ENCODE measurements at places on chromosomes 5 and 9.
A peak's percentile ranks its signal among the peaks of the same experiment; 100 is the strongest.

GRCh38 chr9:125343518-125344275, 82.1 kb downstream of the GAPVD1 start:
- DNase-seq, result no peak

DNA sequence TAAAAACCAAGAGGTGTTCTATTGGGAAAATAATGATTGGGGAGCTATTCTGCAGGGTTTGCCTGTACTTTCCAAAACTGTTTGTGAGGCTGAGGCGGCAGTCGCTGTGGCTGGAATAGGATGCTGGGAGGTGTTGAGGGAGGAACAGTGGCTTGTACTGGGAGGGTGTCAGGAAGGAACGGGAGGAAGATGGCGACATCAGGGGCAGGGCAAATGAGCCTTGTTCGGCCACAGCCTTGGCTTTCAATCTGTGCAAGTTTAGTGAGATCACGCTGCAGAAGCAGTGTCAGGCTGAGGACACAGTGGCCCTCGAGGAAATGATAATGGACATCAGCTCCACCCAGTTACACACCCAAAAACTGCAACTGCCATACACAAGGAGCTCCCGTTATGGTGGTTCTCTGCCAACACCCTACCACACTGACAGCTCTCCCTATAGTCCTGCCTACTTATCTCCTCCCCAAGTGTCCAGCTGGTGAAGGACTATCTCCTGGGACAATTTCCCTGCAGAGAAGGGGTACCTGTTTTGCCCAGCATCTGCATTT, 27.3 kb downstream of the KIF2A start:
- no peak for DNase-seq

DNA sequence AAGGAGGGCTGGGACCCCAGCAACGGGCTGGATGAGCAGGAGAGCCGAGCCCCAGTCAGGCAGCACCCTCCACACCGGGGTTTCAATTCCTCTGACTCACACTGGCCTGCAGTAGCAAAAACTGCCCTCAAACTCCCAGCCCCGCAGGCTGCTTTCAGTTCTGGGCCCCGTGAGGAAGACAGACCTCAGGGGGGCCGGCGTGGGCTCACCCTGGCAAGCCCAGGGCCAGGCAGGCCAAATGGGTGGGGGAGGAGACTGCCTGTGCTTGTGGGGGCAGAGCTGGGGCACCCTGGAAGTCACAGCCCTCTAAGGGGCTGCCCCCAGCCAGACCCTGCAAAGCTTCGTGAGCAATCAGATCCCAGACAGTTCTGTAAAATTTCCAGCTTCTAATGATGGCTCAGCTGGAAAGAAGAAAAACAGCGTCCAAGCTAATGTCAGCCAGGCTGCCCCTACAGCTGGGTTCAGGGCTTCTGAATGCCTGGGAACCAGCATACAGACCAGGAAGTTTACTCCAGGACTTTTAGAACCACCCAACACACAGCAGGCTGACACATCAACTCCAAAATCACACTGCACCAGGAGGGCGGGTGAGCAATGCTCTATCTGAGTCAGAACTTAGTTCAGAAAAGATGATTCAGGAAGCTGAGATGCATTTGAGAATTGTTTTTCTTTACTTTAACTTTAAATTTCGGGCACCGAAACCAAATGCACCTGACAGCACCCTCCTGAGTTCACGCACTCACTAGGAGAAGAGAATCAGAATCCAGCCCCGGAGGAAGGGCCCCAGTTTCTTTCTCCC, 34.7 kb downstream of the LPCAT1 start:
- peak; percentile 82 for DNase-seq

GRCh38 chr9:137426018-137426681, 3.0 kb downstream of the NOXA1 start:
- no peak for DNase-seq

DNA sequence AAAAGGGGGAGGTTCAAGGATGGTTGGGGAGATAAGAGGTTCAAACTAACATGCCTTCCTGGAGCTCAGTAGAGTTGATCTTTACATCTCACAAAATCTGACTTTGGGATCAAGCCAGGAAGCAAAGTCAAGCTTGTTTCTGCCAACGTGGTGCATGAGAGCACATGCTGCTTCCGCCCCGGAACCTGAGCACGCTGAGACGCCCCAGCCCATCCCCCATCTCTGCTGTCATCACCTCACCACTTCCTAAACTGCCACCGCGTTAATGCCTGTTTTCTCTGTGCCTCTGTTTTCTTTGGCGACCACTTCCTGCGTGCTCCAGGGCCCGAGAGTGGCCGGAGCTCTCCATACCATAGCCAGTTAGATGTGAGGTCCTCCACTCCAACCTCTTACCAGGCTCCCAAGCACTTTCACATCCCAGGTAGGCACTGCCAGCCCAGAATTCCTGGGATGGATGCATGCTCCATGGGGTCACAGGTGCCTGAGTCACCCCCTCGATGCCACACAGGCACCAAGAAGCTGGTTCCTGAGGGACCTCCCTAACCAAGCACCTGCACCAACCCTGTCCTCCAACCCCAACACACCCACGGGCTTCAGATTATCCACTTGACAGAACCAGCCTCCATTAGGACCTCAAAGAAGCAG, 31.2 kb upstream of the AFAP1L1 start:
- no peak for DNase-seq

- DNase-seq, result no peak
Observed at GRCh38 chr9:93599571-93600403, 23.4 kb downstream of the PHF2 start.

- no peak for DNase-seq
Observed at GRCh38 chr5:61632064-61632463, 300.0 kb downstream of the ZSWIM6 start.

GRCh38 chr5:9553561-9553960, 7.7 kb upstream of the SEMA5A start:
- DNase-seq, result no peak

GRCh38 chr9:93897075-93897970, 57.8 kb downstream of the BARX1 start:
- DNase-seq, result no peak

DNA sequence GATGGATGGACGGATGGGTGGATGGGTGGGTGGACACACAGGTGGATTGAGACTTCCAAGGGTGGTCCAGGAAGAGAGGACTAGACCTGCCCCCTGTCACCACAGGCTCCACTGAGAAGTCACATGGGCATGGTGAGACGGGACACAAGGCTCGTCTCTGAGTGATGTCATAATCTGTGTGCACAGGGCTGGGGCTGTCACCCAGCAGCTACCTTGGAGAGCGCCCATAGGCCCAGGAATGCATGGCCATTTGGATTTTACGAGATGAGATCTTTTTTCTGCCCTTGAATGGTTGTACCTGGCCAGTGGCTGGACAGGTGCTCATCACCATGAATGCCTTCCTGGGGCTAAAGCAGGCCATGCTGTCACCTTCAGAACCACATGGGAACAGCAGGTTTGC, 3.1 kb downstream of the OLFM1 start:
- DNase-seq, result no peak

GRCh38 chr9:80792726-80793125, 896.6 kb downstream of the TLE1 start:
- no peak for DNase-seq

DNA sequence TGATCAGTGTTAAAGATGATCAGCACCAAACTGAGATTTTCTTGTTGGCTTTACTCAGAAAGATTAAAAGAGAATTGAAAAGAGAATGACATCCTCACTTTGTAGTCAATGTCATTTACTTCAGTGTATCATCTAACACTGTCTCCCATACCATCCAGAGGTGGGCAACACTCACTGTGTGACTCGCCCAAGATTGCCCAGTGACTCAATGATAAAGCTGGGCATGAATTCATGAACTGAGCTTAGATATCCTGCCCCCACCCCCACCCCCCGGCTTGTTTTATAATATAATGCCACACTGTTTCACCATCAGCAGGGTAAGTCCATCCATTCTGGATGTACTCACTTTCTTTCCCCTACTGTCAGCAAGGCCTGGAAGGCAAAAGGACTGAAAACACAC, 242.2 kb downstream of the FAM114A2 start:
- no peak for DNase-seq

GRCh38 chr9:121912812-121913627, 180.1 kb downstream of the TTLL11 start:
- peak; percentile 27 for DNase-seq

DNA sequence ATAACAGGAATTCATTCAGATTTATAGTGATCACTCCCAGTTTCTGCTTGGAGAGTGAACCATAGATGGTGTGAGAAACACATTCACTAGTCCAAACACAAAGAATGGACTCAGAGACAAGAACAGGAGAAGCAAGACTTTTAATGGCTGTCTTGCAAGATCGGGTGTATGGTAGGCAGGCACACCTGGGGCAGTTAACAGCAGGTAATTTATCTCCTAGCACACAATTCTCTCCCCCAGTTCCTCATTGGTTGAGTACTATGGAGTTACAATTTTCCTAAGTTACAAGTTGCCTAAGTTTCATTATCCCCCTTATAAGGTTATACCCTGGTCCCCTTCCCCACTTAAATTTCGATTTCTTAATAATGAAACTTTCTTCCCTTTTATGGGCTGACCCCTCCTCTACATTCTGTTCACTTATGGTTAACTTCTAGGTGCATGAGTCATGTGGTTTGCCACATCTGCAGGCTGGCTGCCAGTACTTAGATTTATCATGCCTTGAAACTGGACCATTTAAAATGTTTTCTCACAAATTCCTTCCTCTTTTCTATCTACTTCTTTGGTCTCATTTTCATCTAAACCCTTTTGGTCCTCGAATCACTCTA, 623.3 kb downstream of the HINT1 start:
- no peak for DNase-seq

DNA sequence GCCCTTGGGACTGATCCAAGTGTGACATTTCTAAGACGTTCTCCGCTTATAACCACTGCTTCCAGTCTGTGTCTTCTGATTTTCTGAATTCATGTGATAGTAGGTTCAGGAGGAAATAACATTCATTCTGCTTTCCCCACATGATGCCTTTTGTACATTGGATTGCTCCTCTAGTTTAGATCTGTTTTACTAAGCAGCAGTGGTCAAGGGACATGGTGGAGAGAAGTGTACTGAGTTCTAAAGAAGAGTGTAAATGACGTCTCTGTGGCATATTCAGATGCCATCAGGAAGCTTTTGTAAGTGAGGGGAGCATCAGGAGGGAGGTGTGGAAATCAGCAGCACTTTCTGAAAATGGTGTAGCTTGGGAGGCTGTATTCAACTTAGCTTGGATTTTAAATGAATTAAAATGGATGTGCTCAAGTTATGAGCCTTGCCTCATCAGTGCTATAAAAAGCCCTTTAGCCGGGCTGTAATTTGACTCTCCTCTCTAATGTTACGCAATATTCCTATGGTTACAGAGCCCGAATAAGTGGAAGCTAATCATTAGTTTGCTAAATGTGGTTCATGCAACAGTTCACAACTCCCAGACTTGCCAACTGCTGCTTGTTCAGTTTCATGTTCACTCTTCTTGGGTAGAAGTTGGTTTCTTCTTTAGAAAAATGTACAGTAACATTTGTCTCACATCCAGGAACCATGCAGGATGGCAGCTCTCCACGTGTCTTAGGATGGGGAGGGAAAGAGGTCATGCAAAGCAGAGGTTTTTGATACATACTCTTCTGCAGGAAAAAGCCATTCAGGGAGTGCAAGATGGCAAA, 281.3 kb downstream of the ARHGAP26 start:
- peak; percentile 80 for DNase-seq

GRCh38 chr5:180135128-180135955, 63.8 kb upstream of the RNF130 start:
- DNase-seq, result peak; percentile 86

- peak; percentile 37 for DNase-seq
Observed at GRCh38 chr5:424301-425110, 18.5 kb upstream of the EXOC3 start.

GRCh38 chr5:72474516-72474915, 32.7 kb downstream of the ZNF366 start:
- DNase-seq, result peak; percentile 84

DNA sequence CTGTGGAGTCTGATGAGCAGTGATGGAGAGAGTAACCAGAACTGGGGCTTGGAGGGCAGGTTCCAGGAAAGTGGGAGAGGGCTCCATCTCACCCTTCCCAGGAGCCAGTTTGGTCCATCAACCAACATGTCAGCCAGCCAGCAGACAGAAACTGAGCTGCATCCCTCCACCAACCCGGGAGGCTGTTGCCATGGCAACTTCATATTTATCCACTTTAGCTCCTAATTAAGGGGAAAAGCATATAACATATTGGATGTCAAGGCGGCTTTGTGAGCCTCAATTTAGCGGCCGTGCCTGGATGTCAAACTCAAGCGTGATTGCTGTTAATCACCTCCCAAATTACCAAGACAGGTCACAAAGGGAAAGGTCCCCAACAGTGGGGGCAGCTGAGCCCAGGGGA, 81.5 kb upstream of the ARAP3 start:
- DNase-seq, result no peak

DNA sequence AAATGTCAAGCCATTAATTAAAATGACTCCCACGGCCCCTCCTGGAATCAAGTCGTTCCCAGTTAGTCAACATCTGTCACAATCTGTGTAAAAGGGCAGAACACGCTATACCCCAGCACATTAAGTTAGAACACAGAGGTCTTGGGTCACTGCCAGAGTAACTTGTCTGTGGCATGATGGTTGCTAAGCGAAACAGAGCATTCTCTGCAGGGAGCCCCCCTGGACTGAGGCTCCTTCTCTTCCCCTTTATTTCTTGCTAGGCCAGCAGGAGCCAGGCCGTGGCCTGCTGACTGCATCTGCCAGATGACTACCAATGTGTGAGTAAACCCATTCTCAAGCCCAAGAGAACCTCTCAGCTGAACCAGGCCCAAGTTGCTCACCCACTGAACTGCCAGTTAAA, 51.9 kb upstream of the ZBED3 start:
- no peak for DNase-seq

- no peak for DNase-seq
Observed at GRCh38 chr9:80586786-80587330, 1015.1 kb downstream of the TLE4 start.

DNA sequence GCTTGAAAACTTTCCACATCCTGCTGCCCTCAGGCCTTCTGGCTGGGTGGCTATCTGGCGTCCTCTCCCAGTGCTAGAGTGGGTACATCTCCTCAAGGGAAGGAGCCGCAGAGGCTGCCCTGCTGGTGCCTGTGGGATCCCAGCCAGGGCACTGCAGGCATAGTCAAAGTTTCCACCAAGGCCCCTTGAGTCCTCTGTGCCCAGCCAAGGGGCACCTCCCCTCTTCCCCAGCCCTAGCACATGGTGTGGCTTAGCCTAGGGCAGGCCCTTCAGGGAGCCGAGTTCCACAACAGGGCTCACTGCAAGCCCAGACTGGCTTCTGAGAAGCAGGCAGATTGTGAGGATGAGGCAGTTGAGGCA, 103.2 kb downstream of the RGS3 start:
- no peak for DNase-seq

- no peak for DNase-seq
Observed at GRCh38 chr5:148532969-148533670, 121.2 kb downstream of the HTR4 start.

- no peak for DNase-seq
Observed at GRCh38 chr9:96450613-96451528, 902 bp downstream of the HABP4 start.
